ENCODE measurements at places on chromosomes 12 and 14.

GRCh38 chr12:66127650-66128049, 2.9 kb downstream of the LLPH start:
- DNase-seq = no peak

GRCh38 chr14:57205938-57206337, 62.8 kb downstream of the EXOC5 start:
- DNase-seq = no peak

DNA sequence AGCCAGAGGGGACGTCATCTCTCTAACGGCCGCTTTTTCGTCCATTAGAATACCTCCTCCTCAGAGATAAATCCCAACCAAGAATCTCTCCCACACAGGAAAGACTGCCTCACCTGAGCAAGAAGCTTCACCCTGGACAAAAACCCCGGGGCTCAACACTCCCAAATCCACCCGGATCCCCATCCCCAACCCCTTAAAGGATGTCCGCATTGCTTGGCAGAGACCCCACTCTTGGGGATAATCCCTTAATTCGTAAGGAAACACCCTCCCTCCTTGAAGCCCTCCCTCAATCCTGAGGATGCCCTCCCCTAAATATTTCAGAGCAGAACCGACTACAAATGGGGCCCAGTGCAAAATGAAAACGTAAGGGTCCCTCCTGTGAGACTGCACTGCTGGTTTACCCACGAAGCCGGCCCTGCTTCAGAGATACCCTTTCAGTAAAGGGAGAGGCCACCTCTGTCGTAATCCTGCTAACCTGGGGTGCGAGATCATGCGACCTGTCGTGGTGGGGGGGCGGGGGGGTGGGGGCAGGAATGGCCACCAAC, 655 bp upstream of the DYNLL1 start:
- no peak for DNase-seq

GRCh38 chr12:119024356-119024755, 43.0 kb downstream of the SRRM4 start:
- no peak for DNase-seq

GRCh38 chr12:92044435-92044834, 101.2 kb downstream of the BTG1 start:
- DNase-seq = no peak

- DNase-seq = no peak
Measured at GRCh38 chr12:31536672-31537071, 54.3 kb downstream of the DENND5B start.

DNA sequence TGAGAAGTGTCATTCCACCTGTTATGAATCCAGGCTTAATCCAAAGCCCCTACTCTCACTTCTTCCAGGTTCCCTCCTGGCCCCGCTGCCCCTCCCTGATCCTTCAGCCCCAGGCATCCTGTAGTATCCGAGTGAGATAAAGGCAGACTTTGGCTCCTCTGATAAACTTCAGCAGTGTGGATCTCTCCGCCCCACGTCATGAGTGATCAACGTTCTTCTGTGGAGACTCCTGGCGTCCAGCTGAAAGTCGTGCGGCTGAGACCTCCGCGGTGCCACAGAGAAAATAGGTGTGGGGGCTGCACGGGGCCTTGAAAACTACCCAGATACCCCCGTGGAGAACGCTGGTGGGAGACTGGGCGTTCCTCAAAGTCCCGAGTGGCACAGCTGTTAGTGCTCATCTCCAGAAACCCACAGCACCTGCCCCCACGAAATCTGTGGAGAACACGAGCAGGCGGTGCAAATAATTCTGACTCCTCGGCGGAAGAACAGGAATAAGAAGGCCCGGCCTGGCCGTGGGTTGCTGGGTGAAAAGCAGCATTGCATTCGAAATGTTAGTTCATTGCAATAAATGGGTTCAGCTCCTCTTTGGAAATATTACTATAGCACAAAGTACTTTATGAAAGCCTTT, 180.0 kb upstream of the RGS6 start:
- DNase-seq = no peak

- no peak for DNase-seq
Measured at GRCh38 chr12:102903337-102904007, 13.6 kb downstream of the PAH start.

GRCh38 chr12:68765696-68766095, 19.7 kb downstream of the SLC35E3 start:
- DNase-seq = no peak

GRCh38 chr12:53453953-53454640, 2.2 kb downstream of the PCBP2 start:
- DNase-seq = no peak

DNA sequence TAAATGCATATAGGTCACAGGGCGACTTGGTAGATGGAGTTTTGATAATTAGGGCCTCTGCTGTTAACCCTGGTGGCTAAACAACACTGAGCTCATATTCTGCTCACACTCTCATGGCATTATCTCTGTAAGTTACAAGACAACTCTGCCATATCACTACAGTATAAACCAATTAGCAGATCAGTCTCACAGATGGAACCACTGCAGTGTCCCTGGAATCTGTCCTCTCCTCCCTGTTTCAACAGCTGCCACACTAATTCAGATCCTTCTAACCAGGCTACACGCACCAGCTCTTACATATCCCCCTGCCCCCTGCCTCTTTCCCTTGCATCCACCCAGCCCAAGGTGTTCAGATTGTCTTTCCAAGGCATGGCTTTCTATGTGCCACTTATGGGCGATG, 161.0 kb upstream of the RMST start:
- no peak for DNase-seq

DNA sequence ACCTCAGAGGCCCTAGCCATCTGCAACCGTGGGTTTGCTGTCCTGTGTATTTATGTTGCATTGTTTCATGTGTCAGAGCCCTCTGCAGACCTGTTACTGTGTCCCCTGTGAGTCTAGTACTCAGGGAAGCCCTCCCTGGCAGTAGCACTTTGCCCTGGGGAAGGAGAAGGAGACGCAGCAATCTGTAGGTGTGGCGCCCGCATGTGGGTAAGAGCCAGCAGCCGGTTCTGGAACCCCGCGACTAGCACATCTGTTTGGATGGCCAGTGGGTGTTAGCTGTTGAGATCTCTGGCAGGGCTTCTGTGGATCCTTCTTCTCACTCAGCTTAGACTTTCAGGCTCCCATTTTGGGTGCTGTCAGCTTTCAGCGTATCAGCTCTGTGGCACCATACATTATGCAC, 57.0 kb downstream of the TECPR2 start:
- DNase-seq = no peak
